ENCODE measurements at places on chromosomes 12 and 14. TPM values are rescaled to one million over a fixed set of nuclear protein-coding genes. Genes with fewer than 3 reads are reported as not detected.

DNA sequence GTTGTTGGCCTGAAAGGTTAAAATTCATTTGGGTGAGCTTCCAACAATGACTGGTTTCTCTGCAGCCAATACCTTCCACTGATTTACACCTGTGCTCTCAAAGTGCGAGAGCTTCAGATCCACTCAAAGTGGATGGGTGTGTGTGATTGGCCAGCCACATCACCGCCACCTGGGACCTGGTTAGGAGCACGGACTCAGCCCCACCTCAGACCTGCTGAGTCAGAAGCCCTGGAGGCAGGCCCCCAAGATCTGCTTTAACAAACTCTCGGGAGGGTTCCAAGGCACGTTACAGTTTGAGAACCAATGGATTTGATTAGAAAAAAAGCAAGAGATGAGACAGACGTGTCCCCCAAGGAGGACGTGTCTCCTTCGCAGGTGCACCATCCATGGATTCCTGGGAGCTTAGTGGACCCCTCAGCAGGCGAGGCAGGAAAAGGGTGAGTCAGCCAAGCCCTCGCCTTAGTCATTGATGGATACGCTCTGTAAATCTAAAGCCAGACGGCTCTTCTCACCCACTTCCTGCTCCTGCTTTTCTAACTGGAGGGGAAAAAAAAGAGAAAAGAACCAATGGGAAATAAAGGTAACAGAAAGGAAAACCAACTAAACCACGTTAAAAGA, 24.5 kb downstream of the FZD10 start:
- no peaks in the 10 kb centered on the region for H3K27me3 ChIP-seq
- no peak overlapping the region for H3K4me3 ChIP-seq
- H3K36me3 ChIP-seq: no peaks in the 10 kb centered on the region
- no peak for DNase-seq
- no peaks in the 10 kb centered on the region for H3K4me1 ChIP-seq

DNA sequence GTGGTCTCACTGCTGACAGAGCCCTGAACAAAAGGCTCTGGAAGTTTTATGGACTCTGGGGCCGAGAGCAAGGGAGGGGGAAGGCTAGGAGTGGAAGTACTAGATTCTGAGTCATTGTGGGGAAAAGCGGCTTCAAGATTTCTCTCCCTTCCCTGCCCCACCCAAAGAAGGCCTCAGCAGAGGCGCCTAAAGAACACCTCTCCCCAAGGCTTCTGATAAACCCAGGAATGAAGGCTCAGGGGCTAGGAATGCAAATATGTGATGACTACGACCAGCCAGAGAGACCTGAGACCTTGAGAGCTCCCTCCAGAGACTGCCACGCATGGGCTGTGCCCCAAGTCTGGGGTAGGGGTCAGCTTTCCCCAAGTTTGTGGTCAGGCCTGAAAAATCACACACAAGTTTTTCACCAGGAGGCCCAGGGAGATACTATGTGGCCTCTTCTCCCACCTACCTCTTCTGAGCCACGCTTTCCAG, 130.7 kb upstream of the HIF1A start:
- no peaks in the 10 kb centered on the region for H3K27me3 ChIP-seq
- H3K36me3 ChIP-seq: no peaks in the 10 kb centered on the region
- no peak for DNase-seq
- peaks cover 14% of the 10 kb centered on the region for H3K4me1 ChIP-seq

DNA sequence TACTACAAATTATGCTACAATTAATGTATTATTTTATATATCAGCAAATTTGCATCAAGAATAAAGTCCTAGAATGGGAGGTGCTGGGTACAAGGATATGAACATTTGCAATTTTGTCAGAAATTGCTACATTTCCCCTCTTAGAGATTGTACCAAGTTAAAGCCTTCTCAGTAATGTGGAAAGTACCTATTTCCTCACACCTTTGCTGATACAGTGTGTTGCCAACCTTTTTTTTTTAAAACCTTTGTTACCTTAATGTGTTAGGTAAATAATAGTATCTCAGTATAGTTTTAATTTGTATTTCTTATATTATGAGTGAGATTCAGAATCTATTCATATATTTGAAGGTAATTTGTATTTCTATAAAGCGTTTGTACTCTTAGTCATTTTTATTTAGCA, 95.4 kb upstream of the HIF1A start:
- no peak overlapping the region for H3K4me3 ChIP-seq
- peaks cover 5% of the 10 kb centered on the region for H3K4me1 ChIP-seq

GRCh38 chr12:6062757-6063735, 61.4 kb downstream of the VWF start:
- H3K36me3 ChIP-seq: no peaks in the 10 kb centered on the region
- no peaks in the 10 kb centered on the region for H3K27me3 ChIP-seq
- peak; percentile 35 for DNase-seq
- H3K27ac ChIP-seq: no peak overlapping the region
- H3K4me3 ChIP-seq: no peak overlapping the region
- no peaks in the 10 kb centered on the region for H3K4me1 ChIP-seq

- no peaks in the 10 kb centered on the region for H3K4me1 ChIP-seq
- no peaks in the 10 kb centered on the region for H3K36me3 ChIP-seq
- H3K27me3 ChIP-seq: no peaks in the 10 kb centered on the region
- no peak overlapping the region for H3K27ac ChIP-seq
These were observed 28.7 kb upstream of the REP15 start for GRCh38 chr12:27667540-27667939.

DNA sequence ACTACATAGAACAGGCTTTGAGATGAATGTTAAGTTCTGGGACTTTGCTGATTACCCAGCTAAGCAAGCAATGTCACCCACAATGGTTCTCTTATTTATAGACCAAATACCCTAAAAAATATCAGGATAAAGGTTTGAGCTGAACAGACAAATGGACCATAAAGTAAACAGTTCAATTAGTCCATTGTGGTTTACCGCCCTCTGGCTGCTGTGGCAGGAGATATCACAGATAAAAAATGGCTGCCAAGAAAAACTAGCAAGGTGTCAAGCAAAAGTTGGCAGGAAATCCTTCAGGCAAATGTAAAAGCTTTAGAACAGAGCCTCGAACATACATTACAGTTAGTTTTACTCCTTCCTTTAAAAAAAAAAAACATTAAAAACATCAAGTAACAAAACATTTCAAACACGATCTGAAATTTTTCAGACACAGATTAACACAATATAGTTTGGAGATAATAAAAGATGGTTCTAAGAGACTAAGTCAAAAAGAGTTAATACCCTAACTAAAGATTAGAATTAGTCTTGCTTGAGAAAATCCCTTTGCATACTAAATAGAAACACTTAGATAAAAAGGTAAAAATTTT, 41.3 kb downstream of the MED13L start:
- no peak overlapping the region for H3K4me3 ChIP-seq
- no peaks in the 10 kb centered on the region for H3K27me3 ChIP-seq
- peaks cover 3% of the 10 kb centered on the region for H3K4me1 ChIP-seq
- no peak for DNase-seq
- H3K36me3 ChIP-seq: no peaks in the 10 kb centered on the region

GRCh38 chr12:85617307-85618091, 218.7 kb downstream of the RASSF9 start:
- DNase-seq: no peak
- H3K4me1 ChIP-seq: no peaks in the 10 kb centered on the region
- no peak overlapping the region for H3K4me3 ChIP-seq

- H3K4me3 ChIP-seq: no peak overlapping the region
- peak; percentile 76 for DNase-seq
- H3K4me1 ChIP-seq: peaks cover 32% of the 10 kb centered on the region
- H3K27me3 ChIP-seq: no peaks in the 10 kb centered on the region
- no peak overlapping the region for H3K27ac ChIP-seq
- H3K36me3 ChIP-seq: no peaks in the 10 kb centered on the region
These were observed 4.6 kb downstream of the AHNAK2 start for GRCh38 chr14:104973385-104974145.

- H3K27ac ChIP-seq: no peak overlapping the region
- H3K4me3 ChIP-seq: no peak overlapping the region
- DNase-seq: no peak
These were observed 36.5 kb downstream of the LRIG3 start for GRCh38 chr12:58883576-58884334.

The CLEC4D gene
- 0.15 TPM for total RNA-seq

The AMDHD1 gene
- total RNA-seq: 0.57 TPM

The MIA2 gene
- total RNA-seq: 21.2 TPM

The TAS2R31 gene
- 3.8 TPM for total RNA-seq

The ACSM4 gene
- not detected for total RNA-seq

The FGD4 gene
- 80.9 TPM for total RNA-seq

Data from ovary (tissue), 10 donors.